Stimulated activated CD4-positive, alpha-beta T cell treated with anti-CD3 and anti-CD28 coated beads, Interleukin-12 subunit alpha, Interleukin-12 subunit beta, amount 100 ng/mL, for 48 hours (primary cell): ENCODE measurements at places on chromosomes 5 and 9.

DNA sequence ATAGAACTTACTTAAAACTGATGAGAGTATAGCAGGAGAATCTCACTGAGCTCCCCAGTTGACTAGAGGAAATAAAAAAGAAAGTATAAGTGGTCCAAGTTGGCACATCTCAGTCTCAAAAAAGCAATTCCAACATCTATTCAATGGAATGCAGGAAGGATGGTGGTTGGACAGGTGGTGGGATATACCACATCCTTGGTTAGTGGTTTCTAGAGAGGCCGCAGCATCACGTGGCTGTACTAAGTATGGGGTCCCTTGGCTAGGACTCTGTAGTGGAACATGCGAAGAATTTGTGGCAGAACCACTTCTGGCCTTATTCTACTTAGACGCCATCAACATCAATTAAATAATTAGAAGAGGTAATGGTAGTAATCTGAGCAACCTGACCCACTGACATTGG is 232.4 kb downstream of the SAXO1 start:
- DNase-seq = no peak

GRCh38 chr9:109781541-109782197 is 1.7 kb downstream of the PALM2AKAP2 start:
- DNase-seq = no peak

DNA sequence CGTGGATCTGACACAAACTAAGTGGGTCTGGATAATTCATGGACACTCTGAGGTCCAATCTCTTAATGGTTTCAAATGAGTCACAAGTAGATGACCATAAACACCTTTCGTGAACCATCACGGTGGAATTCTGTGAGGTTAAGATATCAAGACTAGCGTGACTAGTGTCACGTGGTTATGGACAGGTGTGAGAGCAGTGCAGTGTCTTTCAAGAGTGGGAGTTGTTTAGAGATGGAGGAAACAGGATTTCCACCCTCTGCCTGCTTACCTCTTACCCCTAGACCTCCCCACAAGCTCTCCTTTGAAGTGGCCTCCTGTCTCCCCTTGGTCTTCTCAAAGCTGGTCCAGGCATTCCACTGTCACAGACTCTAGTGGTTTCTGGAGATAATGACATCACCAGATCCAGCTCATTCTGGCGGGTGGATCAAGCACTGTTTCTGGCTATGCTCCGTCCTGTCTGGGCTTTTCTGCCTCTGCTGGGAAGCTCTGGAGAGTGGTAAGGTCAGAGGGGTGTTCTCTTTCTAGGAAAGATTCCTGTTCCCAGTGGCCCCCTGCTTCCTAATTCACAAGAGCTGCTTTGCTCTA is 20.0 kb upstream of the ZNF782 start:
- DNase-seq = no peak

- no peak for DNase-seq
These were observed 24.3 kb upstream of the KCNV2 start for GRCh38 chr9:2693056-2693455.

DNA sequence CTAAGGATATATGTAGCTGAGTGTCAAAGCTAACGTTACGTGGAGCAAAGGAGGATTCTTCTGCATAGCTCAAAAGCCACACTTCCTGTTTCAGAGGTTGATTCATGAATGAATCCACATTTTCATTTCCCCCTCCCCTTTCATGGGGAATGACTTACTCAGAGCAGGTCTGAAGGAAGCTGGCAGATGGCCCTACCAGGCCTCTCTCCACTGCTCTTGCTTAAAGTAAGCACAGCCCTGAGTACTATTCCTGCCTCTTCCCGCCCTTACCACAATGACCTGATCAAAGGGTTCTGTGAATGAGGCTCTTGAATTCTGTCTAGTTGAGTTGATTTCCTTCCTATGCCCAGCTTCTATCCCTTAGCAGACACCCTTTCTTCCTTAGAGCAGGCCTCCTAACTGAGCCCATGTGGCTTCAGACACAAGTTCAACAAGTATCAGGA is 6.3 kb downstream of the IGIP start:
- no peak for DNase-seq

DNA sequence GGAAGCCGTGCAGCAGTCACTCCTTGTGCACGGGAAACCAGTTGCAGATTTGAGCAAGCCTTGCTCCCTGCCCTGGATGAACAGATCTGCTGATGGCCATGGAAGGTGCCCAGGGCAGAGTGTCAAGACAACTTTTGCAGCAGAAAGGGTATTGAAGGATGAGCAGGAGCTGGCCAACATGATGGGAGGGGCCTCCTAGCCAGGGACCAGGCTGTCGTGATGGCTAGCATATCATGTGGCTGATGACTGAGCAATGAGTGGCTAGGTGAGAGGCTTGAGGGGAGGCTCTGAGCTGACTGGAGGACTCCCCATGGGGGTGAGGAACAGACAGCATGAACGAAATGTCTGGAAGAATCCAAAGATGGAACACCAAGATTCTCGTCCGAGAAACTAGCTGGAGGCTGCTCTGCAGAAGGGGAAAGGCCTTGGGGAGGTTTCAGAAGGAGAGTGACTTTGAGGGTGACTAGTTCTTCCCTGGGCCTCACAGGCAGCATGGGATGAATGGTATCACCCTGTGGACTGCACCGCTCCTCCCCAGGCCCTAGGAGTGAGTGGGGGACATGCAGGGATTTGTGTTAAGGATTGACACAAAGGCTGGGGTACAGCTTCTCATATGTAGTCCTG is 18.5 kb downstream of the PPARGC1B start:
- DNase-seq = no peak

GRCh38 chr5:16169550-16169949 is 10.0 kb downstream of the MARCHF11 start:
- no peak for DNase-seq

- no peak for DNase-seq
These were observed 43.9 kb downstream of the MAPKAP1 start for GRCh38 chr9:125663127-125663526.

DNA sequence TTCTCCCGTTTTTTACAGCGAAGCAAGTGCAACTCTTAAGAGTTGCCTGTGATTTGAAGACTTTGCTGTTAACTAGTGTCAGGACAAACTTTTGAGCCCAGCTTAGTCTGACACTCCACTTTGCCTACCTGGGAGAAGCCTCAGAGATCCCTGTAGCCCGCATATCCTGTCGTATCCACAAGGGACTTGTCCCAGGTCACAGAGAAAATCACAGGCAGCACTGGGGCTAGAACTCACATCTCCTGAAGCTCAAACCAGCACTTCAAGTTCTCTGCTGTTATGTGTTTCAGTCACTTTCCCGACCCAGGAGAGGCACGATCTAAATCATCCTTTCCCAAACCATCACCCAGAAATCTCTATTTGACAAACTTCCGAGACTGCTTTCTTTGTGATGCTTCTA is 584.5 kb downstream of the ACTL7B start:
- DNase-seq = no peak

DNA sequence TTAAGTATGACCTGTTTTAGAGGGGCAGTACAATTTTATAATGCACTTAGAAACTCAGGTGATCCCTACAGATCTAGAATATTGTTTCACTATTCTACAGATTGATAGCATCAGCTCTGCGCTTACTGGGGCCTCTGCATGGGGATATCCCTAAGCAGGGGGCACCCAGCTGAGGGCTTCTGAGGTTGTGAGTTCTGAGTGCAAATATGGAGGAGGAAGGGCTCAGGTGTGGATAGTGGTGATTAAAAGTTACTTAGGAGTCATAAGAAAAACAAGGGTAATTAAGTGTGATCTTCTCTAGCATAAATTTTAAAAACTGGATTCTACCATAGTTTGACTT is 274.4 kb downstream of the EFNA5 start:
- no peak for DNase-seq

DNA sequence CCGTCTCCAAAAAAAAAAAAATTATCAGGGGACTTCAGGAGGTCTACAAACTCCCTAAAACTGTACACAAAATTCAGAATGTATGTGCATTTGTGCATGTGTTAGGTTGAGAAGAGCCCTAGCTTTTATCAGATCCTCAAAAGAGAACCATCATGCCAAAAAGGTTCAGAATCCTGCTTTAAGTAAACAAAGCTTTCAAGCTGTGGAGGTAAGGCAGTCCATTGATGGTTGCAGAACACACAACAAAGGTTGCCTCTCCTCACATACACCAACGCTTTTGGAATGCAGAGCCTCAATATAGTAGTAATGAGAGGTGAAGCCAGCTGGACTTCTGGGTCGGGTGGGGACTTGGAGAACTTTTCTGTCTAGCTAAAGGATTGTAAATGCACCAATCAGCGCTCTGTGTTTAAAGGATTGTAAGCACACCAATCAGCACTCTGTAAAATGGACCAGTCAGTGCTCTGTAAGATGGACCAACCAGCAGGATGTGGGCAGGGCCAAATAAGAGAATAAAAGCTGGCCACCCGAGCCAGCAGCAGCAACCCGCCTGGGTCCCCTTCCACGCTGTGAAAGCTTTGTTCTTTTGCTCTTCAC is 57.9 kb upstream of the RNF38 start:
- DNase-seq = no peak

DNA sequence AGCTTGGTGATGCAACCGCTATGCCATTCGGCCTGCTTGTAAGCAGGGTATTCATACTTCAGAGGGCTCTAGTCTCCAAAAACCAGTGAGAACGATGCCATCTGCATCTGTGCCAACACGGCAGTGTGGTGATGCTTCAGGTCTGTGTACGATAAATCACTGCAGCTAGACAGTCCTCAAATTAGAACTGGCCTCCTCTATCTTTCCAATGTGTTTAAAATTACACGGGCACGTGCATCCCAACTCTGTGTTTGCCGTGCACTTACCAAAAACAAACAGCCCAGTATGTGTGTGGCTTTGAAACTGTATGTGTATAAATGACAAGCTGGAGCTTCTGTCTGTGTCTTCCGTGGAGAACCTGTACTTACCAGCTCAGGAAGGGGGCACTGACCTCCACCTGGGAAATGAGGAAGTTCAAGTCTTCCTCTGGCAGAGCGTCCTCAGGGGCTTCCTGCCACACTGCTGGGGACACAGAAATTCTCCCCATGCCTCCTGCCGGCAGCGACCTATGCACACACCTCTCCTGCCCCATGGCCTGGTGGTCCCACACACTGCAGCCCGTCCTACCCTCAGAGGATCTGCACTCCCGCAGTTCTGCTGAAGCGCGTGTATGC is 12.3 kb downstream of the MED10 start:
- DNase-seq = no peak

DNA sequence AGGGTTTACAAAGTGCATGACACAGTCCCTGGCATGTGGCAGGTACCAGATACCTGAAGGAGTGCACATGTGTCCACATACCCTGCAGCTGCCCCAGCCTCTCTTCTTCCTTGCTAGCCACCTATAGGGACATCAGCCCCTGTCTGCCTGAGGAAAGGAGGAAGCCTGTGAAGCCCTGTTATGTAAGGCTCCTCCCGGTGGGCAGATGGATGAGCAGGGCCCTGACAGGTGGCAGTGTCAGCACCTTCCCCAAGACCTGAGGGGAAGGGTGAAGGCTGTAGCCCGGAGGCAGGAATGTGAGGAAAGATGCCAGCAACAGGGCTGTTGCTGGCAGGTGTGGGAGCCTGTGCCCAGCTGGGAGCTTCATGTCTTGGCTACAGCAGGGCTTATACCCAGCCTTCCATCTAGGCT is 21.7 kb downstream of the TCF7 start:
- DNase-seq = no peak

DNA sequence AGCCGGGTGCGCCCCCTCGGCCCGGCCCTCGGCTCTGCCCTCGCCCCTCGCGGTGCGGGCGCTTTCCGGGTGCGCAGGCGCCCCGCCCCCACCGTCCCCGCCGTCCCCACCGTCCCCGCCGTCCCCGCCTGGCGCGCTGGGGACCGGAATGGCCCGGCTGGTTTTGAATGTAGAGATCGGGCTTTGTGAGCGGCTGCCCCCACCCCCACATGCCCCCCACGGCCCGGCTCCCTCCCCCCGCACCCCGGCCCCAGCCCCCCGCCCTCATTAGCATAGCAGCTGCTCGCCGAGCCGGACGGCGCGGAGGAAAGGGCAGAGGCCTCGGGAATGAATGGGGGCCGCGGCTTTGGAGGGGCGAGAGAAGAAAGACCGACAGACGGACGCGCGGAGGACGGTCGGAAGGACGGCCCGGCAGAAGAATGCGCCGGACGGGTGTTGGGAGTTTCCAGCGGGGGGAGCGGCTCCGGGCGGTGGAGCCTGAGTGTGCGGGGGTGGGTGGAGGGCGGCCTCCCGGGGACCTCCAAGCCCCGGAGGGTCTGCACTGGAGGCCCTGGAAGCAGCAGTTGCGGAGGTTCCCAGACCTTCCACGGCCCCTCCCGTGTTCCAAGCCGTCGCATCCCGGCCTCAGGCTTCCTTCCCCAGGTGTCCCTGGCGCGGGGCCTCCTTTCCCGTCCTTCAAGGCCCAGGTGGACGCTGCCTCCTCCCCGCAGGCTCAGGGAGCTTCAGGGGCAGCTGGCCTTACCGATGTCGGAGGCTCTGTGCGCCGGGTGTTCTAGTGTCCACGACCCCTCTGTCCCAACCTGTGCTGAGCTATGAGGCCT is 6.0 kb downstream of the NRARP start:
- DNase-seq = no peak

DNA sequence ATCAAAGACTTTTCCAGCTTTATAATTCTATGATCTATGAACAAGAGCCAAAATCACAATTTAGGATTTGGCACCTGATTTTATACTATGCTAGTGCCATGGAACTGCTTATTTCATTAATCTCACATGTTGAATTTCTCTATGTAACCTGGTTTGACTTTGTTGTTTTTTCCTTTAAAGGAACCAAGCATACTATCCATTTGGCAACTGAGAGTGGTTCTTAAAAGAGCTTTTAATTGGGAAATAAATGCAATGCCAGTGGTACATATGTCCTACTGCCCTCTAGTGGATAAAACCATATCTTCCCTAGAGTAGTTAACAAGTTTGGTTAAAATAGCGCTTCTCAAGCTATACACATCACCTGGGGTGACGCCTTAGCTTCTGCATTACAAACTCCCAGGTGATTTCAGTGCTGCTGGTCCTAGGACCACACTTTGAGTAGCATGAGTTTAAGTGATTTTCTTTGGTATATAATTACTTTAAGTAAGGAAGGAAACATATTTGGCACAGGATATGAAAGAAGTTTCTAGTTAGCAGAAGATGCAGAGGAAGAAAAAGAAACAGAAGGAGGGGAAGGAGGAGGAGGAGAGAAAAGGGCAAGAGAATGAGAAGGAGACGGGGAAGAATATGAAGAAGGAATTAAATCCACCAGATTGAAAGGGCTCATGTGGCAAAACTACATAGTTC is 56.8 kb downstream of the FGF10 start:
- DNase-seq = no peak

DNA sequence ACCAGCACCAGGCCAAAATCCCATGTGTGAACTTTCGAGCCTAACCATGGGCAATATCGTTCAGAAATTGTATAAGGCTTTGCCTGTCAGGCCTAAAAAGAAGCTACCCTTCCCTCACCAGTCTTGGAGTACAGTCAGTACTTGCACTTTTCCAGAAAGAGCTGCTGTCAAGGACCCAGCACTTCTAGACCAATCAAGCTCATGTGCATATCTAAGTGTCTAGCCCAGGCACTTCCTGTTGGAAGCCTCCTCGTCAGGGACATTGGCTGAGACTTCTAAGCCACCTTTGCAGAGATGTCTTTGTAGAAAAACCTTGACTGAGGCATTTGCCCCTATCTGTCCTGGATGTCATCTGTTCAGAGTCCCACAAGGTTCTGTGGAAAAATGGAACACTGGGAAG is 1930.5 kb downstream of the EFNA5 start:
- no peak for DNase-seq

GRCh38 chr5:91151947-91152346 is 231.2 kb downstream of the ARRDC3 start:
- DNase-seq = no peak

- no peak for DNase-seq
These were observed 21.9 kb downstream of the PTGES2 start for GRCh38 chr9:128105538-128106175.

- no peak for DNase-seq
These were observed 67.4 kb upstream of the HRH2 start for GRCh38 chr5:175590471-175590881.

GRCh38 chr5:135488727-135489465 is 36.7 kb upstream of the TIFAB start:
- DNase-seq = no peak
